ENCODE measurements at places on chromosomes 1 and 21.

DNA sequence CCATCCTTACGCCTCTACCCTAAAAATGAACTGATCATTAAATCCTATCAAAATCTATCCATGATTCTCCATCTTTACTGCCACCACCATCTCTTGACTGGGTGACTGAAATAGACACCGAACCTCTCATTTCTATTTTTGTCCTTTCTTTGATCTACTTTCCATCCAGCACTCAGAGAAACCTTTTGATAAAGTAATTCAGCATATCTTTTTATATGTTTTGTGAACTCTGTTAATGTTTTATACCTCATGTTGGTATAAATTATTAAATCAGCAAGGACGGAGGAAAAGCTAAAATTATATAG lies 13.0 kb downstream of the PCNX2 start:
- no peak for DNase-seq

- no peak for DNase-seq
Observed at GRCh38 chr1:156618853-156619581, at the start of gene HAPLN2. Gene HAPLN2, plus strand, starts transcription at chr1:156619415. Its CDS starts 4,076 bp downstream, at chr1:156623491.

GRCh38 chr1:20479840-20480239 lies 6.2 kb downstream of the CAMK2N1 start:
- DNase-seq, result no peak

GRCh38 chr1:110515891-110516290 lies 3.1 kb downstream of the KCNA10 start:
- no peak for DNase-seq

DNA sequence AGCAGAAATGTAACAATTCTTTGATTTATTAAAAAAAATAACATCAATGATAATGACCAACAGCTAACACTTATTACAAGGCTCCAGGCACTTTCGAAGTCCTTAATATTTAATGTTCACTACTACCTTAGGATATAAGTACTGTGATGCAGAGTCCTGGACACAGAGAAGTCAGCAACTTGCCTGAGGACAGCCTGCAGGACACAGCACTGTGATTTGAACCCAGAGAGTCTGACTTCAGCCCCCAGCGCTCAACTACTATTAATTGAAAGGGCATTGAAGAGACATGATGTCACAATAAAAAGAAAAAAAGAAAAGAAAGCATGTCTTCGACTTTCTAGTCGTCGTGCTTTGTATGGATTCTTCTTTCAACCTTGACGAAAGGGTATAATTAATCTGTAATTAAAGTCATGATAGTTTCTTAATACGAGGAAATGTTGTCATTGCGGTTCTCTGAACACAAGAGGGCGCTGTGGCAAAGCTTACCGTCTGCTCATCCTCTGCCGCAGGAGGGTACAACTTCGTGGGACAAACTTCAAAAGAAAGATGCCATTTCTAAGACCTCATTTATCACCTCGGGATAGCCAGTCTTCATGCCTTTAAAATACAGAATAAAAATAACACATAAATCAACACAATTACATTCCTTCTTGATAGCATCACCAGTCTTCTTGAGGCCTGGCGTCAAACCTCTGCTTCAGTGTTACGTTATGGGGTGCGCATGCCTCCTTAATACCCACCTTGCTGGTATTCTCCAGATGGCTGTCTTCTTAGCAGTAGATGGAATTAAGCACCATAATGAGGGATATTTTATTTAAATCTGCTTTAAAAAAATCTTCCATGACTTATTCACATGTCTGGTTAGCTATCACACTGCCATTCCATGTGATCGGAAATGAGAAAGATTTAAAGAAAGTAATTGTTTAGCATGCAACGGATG lies 240.1 kb downstream of the DISC1 start:
- DNase-seq, result peak; percentile 52

GRCh38 chr1:209433649-209434031 lies 149.9 kb upstream of the CAMK1G start:
- DNase-seq, result no peak

DNA sequence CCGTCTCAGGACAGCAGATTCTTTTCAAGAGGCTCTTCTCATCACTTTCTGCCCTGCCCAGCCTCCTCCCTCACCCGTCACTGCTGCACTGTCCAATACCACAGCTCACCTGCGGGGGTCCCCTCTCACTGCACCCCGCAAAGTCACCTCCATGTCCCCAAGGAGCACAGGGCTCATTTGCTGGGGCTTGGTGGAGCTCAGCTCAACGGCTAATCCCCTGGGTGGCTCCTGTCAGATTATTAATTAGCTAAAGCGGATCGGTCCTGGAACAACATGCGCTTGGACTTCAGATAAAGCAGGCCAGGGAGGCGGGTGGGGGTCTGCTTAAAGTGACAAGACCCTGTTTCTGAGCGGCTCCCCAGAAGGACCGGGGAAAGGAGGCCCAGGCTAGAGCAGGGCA lies 43.1 kb downstream of the CASZ1 start:
- DNase-seq, result no peak

- DNase-seq, result peak; percentile 70
Observed at GRCh38 chr1:21865943-21866706, 54.1 kb downstream of the LDLRAD2 start.

GRCh38 chr1:111190931-111191451 lies 9.5 kb downstream of the DENND2D start:
- no peak for DNase-seq

DNA sequence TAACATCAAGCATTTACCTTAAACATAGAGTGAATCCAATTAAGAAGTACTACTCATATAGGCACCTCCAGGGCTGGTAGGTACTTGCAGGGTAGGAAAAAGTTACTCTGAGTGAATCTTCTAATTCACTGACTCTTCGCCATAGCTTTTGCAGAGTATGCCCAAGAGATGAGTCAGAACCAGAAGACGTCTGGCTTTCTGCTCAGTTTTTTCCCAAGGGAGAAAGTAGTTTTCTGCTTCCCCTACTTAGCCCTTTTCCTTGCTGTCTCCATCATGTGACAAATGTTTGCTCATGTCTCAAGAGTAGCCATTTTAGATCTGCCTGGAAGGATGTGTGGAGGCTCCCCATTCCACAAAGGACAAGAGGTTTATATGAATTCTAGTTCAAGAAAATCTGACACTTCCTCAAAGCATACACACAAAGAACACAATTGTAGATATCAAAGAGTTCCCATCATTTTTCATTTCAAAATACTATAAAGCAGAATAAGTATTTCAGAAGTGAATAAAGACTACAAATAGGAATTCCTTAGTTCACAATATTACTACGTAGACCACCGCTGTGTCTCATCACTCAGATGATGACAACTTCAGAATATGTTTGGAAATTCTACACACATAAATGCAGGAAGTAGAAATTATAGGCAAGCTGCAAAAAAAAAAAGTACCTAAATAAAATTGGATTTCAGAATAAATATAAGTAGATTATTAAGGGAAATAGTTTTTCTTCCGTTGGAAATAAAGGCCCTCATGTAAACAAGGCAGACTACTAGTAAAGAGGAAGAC lies 98.5 kb downstream of the ASH1L start:
- no peak for DNase-seq

Data from hematopoietic multipotent progenitor cell treated with erythropoietin and hydrocortisone succinate and interleukin-3 and kit ligand, for 15 days (in vitro differentiated cells).